ENCODE measurements at places on chromosomes 3 and 15. TPM values are rescaled to one million over a fixed set of nuclear protein-coding genes. Genes with fewer than 3 reads are reported as not detected.

DNA sequence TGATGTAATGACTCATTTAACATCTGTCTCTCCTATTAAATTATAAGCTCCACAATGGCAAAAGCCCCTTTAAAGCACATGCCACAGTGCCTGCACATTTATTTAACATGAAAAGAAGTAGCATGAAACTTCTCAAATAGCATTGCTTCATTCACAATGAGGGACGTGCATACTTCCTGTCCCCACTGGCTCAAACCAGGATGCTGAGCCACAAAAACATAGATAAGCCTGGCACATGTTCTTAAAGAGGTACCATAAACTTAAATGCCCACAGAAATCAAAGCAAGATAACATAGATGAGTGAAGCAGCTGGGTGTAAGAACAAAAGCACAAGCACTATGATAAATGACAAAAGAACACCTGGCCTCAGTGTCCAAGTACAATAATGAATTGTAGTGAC lies 3.8 kb downstream of the TP53BP1 start:
- no peak for DNase-seq

DNA sequence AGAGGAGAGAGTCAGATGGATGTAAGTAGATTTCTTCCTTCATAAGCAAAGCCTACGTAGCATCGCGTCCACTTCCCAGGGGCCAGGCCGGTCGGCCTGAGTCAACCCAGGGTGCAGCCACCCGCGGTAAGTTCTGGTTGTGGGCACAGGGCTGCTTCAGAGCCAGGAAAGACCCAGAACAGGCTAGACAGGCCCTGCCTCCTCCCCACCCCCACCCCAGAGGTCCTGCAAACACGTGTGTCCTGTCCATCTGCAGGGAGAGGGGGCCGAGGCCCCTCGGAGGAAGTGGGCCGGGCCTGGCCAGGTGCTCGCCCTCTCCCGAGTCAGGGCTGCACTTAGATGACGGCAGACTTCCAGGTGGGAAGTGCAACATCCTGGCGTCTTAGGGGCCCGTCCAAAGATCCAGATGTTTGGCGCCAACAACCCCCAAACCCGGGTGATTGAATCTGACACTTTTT lies 100.8 kb upstream of the ALDH1A3 start:
- no peak for DNase-seq

DNA sequence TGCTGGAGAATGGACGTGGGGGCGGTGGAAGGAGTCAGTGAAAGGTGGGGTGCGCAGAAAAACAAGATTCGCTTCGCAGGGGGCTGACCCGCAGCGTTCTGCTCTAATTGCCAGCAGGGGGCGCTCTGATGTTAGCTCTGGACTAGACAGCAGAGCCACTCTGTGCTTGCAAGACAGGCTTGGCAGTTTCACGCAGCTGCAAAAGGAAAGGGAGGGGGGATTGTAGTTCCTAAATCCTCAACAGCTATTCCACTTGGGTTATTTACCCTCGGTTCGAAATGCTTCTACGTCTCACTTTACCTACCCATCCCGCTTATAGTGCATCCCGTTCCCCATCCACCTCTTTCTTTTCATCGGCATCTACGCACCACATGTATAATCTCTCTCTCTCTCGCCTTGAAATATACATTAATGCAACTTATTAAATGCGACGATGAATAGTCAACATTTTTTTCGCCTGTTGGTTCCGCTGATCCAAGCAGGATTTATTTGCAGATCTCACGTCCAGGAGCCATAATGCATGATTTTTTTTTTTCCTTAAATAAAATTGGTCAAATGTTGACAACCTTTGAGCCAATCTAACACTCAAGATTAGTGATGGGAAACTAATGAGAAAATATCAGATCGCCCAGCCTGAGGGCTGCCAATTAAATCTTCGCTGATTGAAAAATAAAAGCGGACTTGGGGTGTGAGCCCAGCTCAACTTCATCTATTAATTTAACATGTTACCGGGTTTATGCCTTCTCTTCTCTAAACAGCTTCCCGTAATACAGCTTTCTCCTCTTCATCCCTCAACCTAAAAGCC lies 216.4 kb downstream of the MEIS2 start:
- DNase-seq, result peak; percentile 89

DNA sequence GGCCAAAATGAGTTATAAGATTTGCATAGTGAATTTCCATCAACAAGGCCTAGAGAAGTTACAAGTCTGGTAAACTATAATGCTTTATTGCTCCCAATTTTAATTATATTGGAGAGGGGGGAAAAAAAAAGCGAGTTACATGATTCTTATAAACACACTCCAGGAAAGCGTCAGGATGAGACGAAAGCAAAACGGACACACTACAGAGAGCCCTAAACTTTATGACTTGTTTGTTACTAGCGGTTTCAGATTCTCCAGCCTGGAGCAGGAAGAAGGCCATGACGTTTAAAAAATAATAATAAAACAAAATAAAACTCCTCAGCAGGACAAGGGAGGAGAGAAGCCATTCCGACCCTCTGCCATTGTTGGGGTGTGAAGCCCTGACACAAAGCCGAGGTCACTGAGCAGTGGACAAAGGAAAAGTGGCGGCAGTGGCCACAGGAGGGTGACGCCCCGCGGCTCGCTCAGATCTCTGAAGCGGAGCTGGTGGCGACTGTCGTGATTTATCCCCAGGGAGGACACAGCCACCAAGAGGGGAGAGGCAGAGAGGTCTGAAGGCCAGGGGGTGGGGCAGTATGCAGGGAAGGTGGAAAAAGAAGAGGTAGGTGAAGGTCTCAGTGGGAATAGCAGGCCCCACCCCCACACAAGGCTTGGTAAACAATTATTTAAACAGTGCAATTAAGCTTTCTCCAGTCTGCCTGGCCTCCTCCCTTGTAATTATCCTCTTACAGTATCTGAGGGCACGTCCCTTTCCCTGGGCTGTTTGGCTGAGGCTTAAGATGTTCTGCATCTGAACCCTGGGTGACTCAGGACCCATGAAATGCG lies 45.3 kb downstream of the ADAMTS9 start:
- DNase-seq, result no peak

DNA sequence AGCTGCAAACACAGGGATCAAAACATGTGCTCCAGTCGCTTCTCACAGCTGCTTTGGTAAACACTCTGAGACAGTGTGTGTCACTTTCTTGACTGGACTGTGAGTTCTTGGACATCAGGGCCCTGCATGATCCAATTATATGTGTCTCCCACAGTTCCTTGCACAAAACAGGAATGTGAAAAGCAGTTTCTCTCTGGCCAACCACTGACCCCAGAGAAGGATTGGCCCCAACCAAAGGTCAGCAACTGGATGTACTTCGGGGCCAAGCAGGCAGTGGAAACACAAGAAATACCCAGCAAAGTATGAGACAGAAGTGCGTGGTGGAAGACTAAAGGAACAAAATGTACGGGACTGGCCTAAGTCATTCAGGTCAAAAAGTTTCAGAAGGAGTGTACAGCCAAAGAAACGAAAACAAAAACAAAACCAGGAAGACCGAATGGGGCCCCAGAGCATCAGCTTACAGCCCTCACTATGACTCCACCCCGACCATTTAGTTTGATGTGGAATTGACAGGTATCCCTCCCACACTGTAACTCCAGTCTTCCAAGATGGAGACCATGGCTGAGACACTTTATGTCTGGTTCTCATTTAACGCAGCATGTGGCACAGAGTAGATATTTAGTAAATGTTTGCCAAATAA lies 76.7 kb upstream of the LPP start:
- DNase-seq, result no peak

DNA sequence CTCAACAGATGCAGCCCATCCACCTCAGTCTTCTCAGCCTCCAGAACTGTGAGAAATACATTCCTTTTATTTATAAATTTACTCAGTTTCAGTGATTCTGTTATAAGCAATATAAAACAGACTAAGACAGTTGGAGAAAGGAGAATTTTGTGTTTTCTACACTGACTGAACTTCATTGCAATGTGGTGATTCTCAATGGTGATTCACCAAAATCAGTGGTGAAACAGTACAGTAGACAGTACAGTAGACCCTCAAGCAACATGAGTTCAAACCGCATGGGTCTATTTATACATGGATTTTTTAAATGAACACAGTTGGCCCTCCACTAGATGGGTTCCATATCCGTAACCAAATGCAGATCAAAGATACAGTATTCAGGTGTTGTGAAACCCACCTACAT lies 403.1 kb upstream of the TGFBR2 start:
- DNase-seq, result no peak

DNA sequence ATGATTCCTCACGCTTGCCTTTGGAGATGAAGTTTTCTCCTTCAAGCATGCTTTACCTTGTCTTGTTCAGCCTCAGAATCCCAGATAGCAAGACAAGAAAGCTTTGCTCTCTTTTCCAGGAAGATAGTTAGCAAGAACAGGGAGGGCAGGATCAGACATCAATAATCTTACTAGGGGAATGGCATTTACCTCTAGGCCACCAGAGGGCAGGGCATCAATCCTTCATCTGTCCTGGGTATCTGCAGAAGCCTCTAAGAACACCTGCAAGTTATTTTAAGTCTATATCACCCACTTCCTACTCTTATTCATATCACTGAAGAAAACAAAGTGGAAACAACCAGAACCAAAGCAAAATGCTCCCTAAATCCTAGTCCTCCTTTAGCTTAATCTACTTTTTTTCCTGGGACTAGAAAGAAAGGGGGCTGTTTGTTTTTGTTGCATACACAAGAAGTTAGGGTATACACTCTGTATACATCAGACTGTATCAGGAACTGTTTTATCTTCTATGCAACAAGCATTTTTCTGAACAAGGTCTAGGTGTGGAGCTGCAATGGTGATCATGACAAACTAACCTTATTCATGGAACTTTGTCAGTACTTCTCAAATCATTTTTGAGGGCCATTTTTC lies 862.5 kb downstream of the CADM2 start:
- peak; percentile 16 for DNase-seq

DNA sequence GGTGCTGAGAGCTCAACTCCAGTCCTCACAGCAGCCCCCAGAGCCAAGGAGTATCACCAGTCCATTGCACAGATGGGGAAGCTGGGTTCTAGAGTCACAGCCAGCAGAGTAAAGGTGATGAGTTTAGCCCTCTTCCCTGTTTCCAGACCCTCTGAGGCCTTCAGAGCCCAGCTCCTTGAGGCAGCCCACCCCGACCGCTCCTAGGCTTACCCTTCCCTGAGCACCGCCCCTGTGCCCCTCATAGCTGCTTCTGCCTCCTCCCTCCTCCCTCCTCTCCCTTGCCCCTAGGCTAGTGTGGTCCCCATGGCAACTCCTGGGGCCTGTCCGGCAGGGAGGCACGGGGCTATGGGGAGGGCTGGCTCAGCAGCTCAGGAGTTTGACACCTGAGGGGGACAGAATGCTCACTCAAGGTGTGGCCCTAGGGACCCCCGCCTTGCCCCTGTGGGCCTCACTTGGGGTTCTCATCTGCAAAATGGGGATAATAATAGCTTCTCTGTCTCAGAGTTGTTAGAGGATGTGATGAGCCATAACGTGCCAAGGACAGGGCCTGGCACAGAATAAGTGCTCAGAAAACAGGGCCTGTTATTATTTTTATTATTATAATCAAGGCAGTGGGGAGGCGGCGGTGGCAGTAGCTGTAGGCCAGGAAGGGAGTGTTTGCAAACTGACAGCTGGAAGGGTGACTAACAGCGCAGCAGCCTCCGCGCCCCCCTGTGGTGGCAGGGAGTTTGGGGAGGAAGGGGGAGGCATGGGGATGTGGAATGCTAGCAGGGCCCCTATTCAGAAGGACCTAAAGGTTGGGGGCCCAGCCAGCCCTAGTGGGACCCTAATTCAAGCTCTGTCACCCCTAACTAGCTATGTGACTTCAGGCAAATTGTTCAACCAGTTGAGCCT lies 11.5 kb downstream of the CSK start:
- peak; percentile 86 for DNase-seq

- no peak for DNase-seq
These were observed 12.9 kb downstream of the WNT5A start for GRCh38 chr3:55474213-55474632.

DNA sequence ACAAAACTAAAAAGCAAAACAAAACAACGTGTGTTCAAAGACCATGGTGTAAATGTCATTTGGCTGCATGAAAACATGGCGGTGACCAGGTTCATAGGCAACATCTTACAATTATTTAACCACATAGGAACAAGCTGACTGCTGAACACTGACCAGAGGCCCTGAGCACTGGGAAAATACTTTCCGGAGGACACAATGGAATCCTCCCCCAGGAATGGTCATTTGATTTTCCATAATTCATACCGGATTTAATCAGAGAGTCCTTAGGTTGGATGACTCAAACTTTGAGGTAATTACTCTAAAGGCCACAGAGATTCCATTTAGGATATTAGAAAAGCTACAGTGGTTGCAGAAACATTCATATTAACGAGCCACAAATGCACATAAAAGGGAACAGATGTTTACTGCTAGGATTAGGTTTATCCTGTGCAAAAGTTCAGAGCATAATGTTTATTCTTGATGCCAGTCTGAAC lies 254.7 kb downstream of the NR1D2 start:
- no peak for DNase-seq

DNA sequence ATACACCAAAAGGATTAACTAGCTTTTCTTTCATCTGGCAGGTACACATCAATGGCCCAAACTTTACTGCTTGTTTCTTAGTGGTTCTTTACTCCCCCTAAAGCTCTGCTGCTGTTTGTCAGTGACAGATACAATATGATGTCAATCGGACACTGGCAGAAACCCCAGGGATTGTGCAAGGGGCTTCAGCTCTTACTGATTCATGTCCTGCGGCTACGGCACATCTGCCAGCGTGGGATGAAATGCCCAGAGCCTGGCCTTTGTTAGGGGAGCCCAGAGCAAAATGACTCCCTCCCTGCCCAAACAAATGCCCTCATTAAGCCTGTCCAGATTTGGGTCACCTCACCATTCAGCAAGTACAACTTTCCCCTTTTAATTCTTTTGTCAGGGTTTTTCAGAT lies 28.3 kb downstream of the SRP14 start:
- DNase-seq, result no peak

DNA sequence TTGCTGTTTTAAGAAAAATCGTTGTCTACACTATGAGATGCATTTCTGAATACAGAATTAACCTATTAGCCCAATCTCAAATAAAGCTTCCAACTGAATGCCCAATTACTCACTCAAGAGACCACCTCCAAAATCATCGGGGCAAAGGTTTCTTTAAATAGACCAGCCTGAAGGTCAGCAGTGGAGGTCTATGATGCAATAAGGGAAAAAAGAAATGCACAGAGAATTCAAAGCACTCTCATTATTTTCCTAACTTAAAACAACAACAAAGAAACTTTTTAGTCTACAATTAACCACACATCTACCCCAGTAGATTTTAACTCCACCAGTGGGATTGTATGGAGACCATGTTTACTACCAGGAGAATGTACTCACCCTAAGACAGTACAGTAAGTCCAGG lies 657.7 kb upstream of the CCDC54 start:
- DNase-seq, result no peak

DNA sequence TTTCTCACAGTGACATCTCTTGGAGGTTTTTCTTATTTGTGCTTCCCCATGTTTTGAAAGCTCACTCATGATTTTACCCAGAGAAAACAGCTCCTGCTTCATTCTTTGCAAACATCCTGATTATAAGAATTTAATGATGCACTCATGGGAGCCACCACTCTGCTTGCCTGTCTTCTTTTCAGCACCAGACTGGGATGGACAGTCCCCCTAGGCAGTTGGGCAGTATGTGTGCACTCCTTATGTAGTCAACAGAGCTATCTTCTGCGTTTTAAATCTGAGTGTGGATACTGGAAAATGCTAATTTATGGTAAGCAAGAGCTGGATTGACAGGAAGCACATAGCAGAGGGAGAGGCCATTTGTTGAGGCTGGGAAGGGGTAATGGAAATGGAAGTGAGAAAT lies 276.1 kb downstream of the AGBL1 start:
- no peak for DNase-seq

HTR3E gene
- not detected for total RNA-seq

FYTTD1 gene
- 25.6 TPM for total RNA-seq

GCSAM gene
- total RNA-seq, result 9.3 TPM

DHFR2 gene
- total RNA-seq, result 7.4 TPM

CLEC3B gene
- not detected for total RNA-seq

GOLGA6B gene
- total RNA-seq, result not detected

Data from activated CD4-positive, alpha-beta T cell treated with anti-CD3 and anti-CD28 coated beads for 36 hours (primary cell).